Stimulated activated CD8-positive, alpha-beta memory T cell treated with anti-CD3 and anti-CD28 coated beads, Interleukin-7, amount 100 ng/mL, for 48 hours (primary cell): ENCODE measurements at places on chromosomes 12 and 14.

DNA sequence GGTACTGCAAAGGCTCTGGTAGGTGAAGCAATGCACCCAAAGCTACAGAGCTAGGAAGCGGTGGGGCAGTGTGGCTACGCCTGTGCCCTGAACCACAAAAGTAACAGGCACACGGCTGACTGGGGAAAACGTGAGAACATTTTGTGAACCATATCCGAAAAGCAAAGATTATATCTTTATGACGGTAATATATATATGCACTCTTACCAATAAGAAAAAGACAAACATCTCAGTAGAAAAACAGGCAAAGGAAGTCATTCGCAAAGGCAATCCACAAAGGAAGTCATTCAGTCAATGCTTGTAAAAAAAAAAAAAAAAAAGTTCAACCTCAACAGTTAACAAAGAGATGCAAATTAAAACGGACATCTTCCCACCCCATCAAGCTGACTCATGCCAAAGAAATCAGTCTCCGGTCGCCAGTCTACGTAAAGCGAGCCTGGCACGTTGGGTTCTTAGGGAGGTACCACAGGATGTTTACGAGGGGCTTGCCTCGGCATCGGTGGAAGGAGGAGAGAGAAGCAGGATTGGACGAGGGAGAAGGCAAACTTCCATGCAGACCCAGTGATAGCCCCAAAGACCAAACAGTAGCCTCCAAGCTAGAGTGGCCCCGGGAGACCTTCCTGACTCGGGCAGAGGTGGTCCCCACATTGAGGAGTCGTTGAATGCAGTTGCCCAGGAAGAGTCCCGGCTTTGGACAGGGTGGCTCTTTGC lies 39.4 kb upstream of the PPP2R5C start:
- peak; percentile 68 for DNase-seq

DNA sequence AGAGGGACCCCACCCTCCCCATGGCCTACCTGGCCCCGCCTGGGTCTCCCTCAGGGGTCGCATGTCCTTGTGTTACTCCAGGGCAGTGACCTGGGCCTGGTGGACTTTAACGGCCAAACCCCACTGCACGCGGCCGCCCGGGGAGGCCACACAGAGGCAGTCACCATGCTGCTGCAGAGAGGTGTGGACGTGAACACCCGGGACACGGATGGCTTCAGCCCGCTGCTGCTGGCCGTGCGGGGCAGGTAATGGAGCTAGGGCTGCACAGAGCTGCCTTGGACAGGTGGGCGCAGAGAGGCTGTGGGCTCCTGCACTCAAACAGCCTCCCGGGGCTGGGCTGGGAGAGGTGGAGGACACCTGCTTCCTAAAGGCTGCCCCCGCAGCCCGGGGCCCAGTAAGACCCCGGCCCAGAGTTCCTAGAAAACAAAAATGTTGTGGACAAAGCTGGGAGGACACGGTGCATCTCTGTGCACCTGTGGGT lies 21.6 kb downstream of the ASPG start:
- no peak for DNase-seq

DNA sequence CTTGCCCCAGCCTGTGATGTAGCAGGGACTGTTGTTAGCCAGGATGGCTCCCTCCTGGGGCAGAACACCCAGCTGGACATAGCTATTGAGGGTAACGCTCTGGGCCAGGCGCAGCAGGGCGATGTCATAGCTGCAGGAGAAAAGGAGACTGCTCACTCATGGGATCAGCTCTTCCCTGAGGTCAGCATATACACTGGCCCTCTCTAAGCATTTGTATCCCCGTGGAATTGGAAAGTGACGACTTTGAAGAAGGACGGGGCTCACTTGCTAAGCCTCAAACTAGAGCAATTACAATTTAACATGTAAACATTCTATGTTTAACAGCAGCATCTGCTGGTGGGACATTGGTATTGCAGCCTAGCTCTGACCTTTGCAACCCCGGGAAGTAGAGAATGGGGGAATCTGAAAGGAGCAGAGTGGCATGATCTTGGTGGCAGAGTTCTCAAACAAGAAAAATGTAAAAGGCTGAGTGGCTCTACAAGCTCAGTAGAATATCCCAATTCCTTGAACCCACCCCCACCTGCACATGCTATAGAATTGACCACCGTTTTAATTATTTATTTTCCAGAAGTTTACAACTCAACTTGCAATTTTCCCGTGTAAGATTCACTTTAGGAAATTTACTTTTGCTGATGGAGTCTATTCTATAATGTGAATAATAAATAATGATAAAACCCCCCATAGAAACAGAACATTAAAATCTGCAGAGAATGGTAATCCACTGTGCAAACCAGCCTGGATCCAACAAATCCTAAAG lies 5.0 kb downstream of the CELA1 start:
- peak; percentile 23 for DNase-seq

DNA sequence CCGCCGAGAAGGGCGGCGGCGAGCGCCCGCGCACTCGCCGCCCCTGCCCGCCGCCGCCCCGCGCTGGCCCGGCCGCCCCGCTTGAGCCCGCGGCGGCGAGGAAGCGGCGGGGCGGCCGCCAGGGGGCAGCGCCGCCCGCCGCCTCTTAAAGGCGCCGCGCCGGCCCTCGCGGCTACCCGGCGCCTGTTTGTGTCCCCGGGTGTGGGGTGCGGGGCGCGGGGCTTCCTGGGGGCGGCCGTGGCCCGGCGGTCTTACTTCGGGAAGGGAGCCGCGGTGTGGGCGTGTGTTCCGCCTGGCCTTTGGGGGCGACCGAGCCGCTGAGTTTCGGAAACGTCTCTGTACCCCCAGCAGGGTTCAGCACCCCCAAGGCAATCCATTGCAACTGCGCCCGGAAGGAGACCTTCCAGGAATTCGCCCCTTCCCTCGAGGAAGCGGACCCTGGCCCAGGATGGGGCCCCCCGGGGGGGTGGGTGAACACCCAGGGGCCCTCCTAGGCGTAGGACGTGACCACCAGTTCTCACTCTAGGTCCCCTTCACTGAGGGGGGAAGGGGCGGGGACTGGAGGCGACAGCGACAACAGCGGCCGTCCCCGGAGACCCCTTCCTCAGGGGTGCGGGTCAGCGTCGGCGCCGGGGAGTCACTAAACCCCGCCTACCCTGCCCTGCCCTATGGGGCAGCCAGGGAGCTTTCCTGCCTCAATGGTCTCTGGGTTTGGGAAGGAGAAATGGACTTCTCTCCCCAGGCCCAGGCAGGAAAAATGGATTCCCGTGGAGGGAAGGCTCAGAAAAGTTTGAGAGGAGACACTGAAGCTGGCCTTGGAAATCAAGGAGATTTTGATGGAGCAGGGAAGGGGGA lies at the start of gene ITPK1:
Gene ITPK1, minus strand, starts transcription at position 105 of the 855 bp plus-strand sequence. CDS start 762 bp downstream, outside the sequence.
- DNase-seq: no peak

GRCh38 chr12:75976913-75977312 lies 54.7 kb downstream of the PHLDA1 start:
- DNase-seq: no peak

DNA sequence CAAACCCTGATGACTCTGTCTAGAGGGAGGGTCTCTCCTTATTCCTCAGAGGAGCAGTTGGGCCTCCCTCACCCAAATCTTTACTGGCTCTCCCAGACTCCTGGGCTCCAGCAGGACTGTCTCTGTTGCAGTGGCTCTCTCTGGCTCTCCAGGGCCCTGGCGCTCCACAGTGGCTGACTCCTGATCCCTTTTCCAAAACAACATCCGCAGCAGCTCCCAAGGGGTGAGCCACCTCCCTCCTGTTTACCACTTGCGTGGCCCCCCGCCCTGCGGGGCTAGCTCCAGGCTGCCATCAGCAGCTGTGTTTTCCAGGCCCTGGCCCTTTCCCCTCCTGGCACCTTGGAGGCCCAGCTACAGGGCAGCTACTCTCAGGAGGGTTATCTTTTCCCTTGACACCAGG lies 123.5 kb downstream of the CALM1 start:
- DNase-seq: no peak

DNA sequence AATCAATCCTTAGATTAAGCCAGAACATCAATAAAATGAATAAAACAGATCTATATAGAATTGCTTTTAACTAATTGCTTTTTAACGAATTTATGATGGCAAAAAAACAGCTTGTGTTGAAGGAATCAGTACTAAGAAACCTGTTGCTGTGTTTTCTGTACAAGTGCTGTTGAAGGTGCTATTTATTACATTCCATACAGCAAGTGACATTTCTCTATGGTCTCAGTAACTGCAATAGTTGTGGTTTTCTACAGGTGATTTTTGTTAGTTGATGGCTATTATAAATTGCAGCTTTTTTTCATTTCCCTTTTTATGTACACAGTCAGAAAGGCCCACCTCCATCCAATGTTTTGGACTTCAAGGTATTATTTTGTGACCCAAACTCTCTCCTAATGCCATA lies 56.6 kb downstream of the SLC2A13 start:
- no peak for DNase-seq

DNA sequence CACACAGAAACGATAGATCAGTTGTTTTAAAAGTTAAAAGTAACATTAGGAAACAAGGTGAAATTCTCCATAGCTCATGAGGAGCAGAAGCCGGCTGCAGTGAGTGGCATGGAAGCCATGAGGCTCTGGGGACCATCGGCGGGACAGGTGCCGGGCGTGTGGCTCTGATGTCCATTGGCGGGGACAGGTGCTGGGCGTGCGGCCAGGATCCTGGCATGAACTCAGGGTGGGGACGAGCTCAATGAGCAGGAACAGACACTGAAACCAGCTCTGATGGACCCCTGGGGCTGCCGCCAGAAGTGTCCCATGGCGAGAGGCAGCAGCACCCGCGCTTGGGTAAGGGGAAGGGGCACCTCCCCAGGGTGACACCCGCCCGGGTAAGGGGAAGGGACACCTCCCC lies 75.1 kb downstream of the NOC4L start:
- DNase-seq: no peak

- DNase-seq: no peak
These were observed 74.5 kb downstream of the TMCC3 start for GRCh38 chr12:94575645-94576403.

DNA sequence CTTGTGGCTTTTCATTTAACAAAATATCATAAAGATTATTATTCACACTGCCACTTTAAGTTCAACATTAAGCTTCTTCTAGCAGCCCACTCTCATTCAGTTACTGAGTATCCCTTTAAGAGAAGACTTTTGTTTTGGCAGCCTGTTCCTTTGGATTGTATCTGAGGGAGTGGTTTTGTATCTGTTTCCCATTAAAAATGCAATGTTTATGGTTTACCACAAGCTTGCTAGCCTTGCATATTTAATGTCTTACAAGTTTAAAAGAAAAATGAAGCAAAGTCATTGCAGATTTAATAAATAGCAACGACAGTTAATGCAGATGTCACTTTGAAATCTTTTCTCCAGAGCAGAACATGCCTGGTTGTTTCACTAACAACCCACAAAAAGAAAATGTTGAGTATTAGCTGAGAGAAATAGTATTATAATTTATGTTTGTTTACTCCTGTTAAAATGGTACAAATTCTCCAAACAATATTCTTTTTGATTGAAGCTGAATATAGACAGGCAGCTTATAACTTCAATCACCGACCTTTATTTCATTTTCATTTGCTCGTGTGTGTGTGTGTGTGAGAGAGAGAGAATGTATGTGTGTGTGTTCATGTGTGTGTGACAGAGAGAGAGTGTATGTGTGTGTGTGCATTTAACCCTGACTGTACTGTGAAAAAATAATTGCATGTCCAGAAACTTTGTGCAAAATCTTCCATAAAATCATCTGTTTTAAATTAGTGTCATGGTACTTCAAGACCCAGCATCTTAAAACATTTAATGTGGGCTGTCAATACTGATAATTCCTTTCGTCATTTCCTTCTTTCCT lies 1.8 kb downstream of the DCN start:
- no peak for DNase-seq

GRCh38 chr12:122137681-122138080 lies 36.3 kb downstream of the IL31 start:
- DNase-seq: no peak
